Transverse colon (tissue), 4 donors: ENCODE measurements at places on chromosomes 2 and 18. TPM values are rescaled to one million over a fixed set of nuclear protein-coding genes. Genes with fewer than 3 reads are reported as not detected.

Gene CFC1
- not detected for total RNA-seq

GRCh38 chr18:26455639-26456038, 92.7 kb downstream of the KCTD1 start:
- no peaks in the 10 kb centered on the region for H3K36me3 ChIP-seq
- H3K27ac ChIP-seq, result no peak overlapping the region
- no peak for DNase-seq
- H3K4me1 ChIP-seq, result no peaks in the 10 kb centered on the region
- no peaks in the 10 kb centered on the region for H3K27me3 ChIP-seq

DNA sequence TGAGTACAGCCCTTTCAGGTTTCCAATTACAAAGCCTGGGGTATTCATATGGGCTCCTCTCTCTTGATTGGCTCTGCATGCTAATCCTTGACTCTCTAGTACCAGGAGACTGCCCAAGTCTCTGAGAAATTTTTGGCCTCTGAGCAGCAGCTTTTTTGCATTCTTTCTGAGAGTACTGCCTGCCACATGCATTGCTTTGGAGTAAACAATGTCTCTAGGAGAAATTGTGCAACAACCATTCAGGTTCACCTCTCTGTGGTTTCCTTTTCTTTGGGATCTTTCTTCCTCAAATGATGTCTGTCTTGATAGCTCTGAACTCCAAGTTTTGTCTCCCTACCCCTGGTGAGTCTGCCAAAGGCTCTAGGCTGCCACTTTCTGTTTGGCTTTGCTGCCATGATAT, 115.8 kb upstream of the SETBP1 start:
- H3K36me3 ChIP-seq, result no peaks in the 10 kb centered on the region
- DNase-seq, result no peak
- H3K27ac ChIP-seq, result no peak overlapping the region
- H3K4me3 ChIP-seq, result no peak overlapping the region

Gene ANKRD62
- 1.4 TPM for total RNA-seq

GRCh38 chr2:112140899-112141625, 2.9 kb downstream of the FBLN7 start:
- no peaks in the 10 kb centered on the region for H3K36me3 ChIP-seq
- no peak overlapping the region for H3K4me3 ChIP-seq
- peaks cover 10% of the 10 kb centered on the region for H3K4me1 ChIP-seq
- no peak overlapping the region for H3K27ac ChIP-seq

Gene TEX44
- total RNA-seq, result not detected

DNA sequence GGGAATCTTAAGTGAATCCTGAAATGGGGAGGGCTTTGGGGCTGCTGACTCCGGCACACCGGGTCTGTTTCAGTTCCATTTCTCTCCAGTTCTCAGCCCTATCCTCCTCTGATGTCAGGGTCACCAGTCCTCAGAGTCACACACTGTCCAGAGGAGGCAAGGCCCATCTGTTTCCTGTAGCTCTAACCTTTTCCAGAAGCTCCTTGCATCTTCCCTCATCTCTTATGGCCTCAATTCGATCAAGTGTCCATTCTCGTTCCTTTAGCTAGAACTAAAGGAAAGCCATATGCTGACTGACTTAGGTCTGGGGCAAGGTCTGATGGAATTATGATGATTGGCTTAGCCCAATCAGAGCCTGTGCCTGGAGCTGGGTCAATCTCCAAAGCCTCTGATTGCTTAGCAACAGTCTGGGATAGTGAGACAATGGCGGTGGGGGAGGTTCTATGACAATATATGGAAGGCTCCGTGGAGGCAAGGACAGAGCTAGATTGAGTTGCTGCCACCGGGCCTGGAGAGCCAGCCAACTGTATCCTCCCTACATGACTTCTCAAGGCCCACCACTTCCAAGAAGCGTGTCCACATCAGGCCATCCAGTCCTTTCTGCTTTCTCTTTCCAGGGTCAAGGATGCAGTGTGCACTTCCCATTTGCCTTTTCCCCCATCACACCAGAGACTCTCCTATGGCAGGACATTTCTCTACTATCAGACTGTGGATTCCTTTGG, 5.2 kb downstream of the ANKRD53 start:
- no peaks in the 10 kb centered on the region for H3K36me3 ChIP-seq
- H3K27me3 ChIP-seq, result no peaks in the 10 kb centered on the region
- no peak for DNase-seq

Gene ERBB4
- total RNA-seq, result not detected

Gene TMEM185B
- total RNA-seq, result 19.5 TPM

- no peak overlapping the region for H3K4me3 ChIP-seq
- H3K27me3 ChIP-seq, result no peaks in the 10 kb centered on the region
- H3K36me3 ChIP-seq, result no peaks in the 10 kb centered on the region
- no peak overlapping the region for H3K27ac ChIP-seq
- no peaks in the 10 kb centered on the region for H3K4me1 ChIP-seq
Measured at GRCh38 chr18:9437021-9437437, 38.3 kb upstream of the RALBP1 start.

DNA sequence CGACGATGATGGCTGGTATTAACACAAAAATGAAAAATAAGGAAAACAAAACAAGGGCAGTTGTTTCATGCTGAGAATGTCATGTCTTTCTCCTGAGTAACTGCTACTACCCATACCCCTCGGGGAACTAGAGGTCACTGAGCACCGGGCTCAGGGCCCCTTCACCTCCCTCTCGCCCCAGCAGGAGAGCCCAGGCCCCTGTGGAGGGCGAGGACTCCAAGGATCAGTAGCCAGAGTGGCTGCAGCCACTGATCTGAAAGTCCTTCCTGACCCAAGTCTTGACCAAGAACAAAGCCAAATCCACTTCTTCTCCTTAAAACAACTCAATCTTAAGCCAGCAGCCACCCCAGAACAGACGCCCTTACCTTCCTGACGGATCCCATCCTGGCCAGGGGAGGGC, 25.5 kb downstream of the ST8SIA5 start:
- H3K27me3 ChIP-seq, result no peaks in the 10 kb centered on the region
- no peak overlapping the region for H3K27ac ChIP-seq
- no peaks in the 10 kb centered on the region for H3K4me1 ChIP-seq
- DNase-seq, result no peak

GRCh38 chr2:21095178-21095577, 28.6 kb upstream of the TDRD15 start:
- no peak overlapping the region for H3K27ac ChIP-seq
- no peaks in the 10 kb centered on the region for H3K4me1 ChIP-seq
- H3K36me3 ChIP-seq, result no peaks in the 10 kb centered on the region
- H3K4me3 ChIP-seq, result no peak overlapping the region
- no peak for DNase-seq
- no peaks in the 10 kb centered on the region for H3K27me3 ChIP-seq

Gene ERMN
- total RNA-seq, result not detected

Gene HAAO
- 29.4 TPM for total RNA-seq

GRCh38 chr2:9552219-9553178, 3.1 kb downstream of the ADAM17 start:
- peaks cover 22% of the 10 kb centered on the region for H3K4me1 ChIP-seq
- H3K4me3 ChIP-seq, result no peak overlapping the region
- no peaks in the 10 kb centered on the region for H3K27me3 ChIP-seq
- DNase-seq, result no peak

DNA sequence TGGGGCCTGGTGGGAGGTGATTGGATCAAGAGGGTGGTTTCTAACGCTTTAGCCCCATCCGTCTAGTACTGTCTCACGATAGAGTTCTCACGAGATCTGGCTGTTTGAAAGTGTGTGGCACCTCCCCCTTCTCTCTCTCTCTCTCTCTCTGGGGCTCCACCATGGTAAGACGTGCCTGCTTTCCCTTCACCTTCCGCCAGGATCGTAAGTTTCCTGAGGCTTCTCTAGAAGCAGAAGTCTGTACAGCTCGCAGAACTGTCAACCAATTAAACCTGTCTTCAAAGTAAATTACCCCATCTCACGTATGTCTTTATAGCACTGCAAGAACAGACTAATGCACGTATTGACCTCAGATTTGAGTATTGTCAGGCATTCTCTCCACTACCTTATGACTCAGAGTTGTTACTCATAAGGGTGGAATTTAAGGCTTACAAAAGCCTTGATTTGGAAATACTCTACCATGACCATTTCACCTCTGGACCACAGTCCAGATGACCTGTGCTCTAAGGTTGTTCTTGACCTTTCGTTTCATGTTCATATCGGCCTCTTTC, 99.5 kb upstream of the AGAP1 start:
- DNase-seq, result no peak
- no peak overlapping the region for H3K4me3 ChIP-seq

- H3K4me3 ChIP-seq, result no peak overlapping the region
- no peaks in the 10 kb centered on the region for H3K36me3 ChIP-seq
- no peak for DNase-seq
- no peaks in the 10 kb centered on the region for H3K4me1 ChIP-seq
- H3K27ac ChIP-seq, result no peak overlapping the region
Measured at GRCh38 chr18:5975111-5976002, 80.0 kb upstream of the TMEM200C start.

Gene RUFY4
- total RNA-seq, result not detected

Gene SULT1C4
- total RNA-seq, result 0.79 TPM

Gene KIF1A
- 2.7 TPM for total RNA-seq
